GM23248 (cell line): ENCODE measurements at places on chromosomes 7 and 10. TPM values are rescaled to one million over a fixed set of nuclear protein-coding genes. Genes with fewer than 3 reads are reported as not detected.

Gene BHLHA15
- not detected in 2 replicates for polyA plus RNA-seq

GRCh38 chr7:106777674-106778299 is 87.3 kb upstream of the PIK3CG start:
- no peak for DNase-seq

- DNase-seq = peak; percentile 69
Measured at GRCh38 chr7:43439631-43440401, 143.1 kb upstream of the STK17A start.

- DNase-seq = peak; percentile 99
Measured at GRCh38 chr7:99472561-99473314, at the start of gene ZNF789. TSS of gene ZNF789 (plus strand) at chr7:99472890. CDS start at chr7:99476457, 3,567 bp downstream.
